Hematopoietic multipotent progenitor cell (in vitro differentiated cells): ENCODE measurements at places on chromosomes 12 and 14.
A peak's percentile ranks its signal among the peaks of the same experiment; 100 is the strongest.

DNA sequence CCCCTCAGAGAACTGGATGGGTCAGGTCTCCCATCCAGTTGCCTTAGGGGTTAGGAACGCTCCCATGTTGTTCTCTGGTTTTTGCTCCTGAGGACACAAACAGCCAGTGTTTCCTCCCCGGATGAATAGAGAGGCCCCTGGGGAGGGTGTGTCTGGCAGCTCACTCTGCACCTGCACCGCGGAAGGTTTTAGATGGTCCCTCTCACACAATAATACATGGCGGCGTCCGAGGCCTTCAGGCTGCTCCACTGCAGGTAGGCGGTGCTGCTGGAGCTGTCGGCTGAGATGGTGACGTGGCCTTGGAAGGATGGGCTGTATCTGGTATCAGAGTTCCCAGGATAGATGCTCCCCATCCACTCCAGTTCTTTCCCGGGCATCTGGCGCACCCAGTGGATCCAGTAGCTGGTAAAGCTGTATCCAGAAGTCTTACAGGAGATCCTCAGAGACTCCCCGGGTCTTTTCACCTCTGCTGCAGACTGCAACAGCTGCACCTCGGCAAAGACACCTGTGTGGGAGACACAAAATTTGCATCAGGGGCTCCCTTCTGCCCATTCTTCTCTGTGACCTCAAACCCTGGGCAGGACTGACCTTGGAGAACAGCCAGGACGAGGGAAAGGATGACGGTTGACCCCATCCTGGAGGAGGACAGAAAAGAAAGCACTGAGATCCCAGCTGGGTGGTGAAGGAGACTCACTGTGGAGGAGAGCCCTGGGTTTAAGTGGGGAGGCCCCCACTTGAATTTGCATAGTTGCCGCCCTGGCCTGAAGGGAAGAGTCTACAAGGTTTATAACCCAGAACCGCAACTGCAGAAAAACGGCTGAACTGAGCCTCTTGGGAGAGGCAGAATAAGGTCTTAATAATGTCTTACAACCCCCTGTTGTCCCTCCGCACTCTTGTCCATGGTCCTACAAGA is 1324.8 kb downstream of the TMEM121 start:
- no peak for DNase-seq

DNA sequence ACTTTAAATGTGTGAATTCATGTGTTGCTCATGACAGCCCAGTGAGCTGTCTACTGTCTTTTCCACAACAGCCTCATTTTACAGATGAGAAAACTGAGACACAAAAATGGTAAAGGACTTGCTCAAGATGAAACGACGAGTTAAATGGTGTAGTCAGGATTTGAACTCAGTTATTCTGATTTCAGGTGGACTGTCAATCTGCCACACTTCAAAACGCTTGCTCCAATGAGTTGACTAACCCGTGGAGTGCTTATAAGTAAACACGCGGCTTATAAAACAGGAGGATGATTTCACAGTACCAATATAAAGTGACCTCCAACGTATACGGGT is 652 bp upstream of the POLE2 start:
- DNase-seq, result no peak

GRCh38 chr12:125988545-125988944 is 923.3 kb downstream of the AACS start:
- DNase-seq, result no peak

DNA sequence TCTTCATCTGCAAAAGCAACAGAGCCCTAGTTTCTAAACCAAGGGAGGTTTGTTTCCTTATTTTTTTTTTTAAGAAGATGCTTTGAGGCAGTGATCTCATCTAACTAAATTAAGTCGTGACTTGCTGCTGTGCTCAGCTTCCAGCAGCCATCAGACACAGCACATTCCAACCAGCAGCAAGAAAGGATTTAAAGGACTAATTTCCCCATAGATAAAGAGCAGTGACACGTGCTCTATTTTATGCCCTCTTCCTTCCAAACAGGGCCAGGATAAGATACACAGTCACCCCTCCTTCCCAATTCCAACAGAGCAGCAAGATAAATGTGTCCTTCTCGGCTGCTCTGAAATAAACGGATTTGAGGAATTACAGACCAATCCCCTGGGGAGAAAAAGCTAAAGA is 81.7 kb downstream of the PRKAB1 start:
- DNase-seq, result no peak

- DNase-seq, result no peak
Observed at GRCh38 chr14:104245075-104245474, 106.7 kb downstream of the KIF26A start.

DNA sequence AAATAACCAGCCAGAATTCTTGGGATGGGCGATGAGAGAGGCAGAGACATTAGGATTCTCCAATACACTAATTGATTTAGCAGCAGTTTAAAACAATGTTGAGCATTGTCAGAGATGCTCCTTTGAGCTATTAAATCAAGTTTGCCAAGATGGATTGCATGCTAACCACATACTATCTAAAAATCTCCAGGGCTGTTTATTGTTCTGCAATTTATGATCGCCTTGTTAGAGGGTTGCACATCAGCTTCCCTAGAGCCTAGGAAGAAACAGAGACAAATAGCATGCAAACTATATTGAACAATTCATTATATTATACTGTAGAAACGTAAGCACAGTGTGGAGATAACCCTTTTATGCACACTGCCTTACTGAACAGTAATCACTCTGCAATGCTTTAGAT is 599.9 kb downstream of the SOX5 start:
- no peak for DNase-seq

DNA sequence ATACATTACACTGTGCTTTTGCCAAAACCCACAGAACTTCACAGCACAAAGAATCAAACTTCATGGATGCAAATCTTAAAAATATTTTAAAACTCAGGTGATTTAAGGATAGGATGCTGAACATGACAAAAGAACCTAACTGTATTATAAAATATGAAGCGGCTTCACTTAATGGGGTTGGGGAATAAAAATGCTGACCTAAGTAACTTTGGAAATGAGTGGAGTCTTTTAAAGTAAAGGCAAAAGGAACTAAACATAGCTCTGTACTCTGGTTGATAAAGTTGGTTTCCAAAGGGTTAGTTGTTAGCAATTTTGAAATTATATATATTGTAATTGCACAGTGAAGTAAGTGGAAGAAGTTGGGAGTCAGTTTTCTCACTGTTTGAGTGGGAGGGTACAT is 111.5 kb upstream of the SYT1 start:
- no peak for DNase-seq

- no peak for DNase-seq
Observed at GRCh38 chr12:97650242-97650641, 187.6 kb downstream of the RMST start.

DNA sequence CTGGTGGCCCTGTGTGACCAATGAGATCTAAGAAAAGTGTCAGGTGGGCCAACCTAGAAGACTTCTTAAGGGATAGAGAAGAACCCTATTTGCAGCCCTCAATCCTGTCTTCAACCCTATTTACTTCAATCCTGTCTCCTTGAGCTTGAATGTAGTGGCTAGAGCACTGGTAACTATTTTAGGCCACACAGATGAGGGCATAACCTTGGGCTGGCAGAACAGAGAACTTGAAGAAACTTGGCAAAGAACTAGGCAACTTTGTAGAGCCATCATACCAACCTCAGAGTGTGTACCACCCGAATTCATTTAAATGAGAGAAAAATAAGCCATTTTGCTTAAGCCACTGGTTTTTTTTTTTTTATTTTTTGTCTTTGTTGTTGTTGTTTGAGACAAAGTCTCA is 94.8 kb downstream of the TMTC1 start:
- DNase-seq, result no peak

DNA sequence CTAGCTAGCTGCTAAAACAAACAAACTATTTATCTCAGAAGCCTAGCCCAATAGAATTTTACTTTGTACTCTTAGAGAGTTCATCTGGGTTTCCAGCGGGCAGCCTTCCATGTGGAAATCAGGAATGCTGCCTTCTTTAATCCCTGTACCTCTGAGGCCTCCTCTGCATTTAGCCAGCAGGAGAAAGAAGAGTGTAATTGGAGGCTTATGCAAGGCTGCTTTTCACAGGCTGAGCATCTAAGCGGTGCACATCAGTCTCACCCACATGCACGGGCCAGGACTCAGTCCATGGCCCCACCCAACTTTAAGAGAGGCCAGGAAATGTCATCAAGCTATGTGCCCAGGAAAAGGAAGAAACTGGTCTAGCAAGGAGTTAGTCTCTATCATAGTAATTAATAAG is 14.0 kb upstream of the PTGDR start:
- DNase-seq, result no peak

DNA sequence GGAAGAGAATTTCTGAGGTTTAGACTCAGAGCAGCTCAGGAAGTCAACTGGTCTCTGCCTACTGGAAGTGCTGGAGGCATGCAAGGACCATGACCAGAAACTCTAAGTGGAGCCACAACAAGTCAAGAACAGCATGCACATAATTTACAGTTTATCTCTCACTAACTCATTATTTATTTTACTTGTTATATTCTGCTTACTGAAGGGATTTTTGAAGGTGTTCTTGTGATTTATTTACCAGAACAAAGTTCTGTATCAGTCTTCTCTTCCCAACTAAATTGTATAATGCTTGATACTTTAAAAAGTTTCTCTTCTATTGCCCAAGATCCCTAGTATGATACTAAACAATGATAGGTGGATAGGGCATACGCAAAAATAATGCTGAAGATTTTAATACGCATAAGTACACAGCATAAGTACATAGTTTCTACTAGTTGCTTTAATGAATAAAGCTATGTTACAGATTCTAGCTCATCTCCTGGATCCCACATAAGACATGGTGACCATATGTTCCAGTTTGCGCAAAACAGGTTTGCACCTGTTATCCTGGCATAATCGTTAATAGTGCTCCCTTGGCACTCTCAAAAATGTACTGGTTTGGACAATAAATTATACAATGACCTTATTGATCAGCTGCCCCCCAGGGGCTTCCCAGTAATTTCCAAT is 11.6 kb upstream of the SPTB start:
- DNase-seq, result no peak

GRCh38 chr12:51009056-51009440 is 17.1 kb downstream of the SLC11A2 start:
- DNase-seq, result peak; percentile 69

GRCh38 chr12:95117178-95117599 is 43.8 kb upstream of the NR2C1 start:
- peak; percentile 42 for DNase-seq

GRCh38 chr12:105992849-105993740 is 145.7 kb downstream of the NUAK1 start:
- no peak for DNase-seq

- DNase-seq, result no peak
Observed at GRCh38 chr14:103121121-103121845, 2.0 kb upstream of the TNFAIP2 start.

DNA sequence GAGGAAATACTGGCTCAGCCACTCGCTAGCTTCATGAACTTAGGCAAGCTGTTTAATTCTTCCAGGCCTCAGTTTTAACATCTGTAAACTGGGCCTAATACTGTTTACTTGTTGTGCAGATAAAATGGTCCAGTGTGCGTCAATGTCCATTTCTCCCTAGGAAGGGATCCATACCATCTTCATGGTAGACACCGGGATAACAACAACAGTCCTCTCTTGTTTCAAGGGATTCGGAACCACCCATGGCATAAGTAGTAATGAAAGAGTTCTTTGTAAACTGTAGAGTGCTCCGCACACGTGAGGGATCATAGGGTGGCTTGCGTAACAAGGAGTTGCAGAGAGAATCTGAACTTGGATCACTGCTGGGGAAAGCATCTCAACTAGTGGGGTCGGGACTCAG is 17.3 kb upstream of the CHGA start:
- no peak for DNase-seq

DNA sequence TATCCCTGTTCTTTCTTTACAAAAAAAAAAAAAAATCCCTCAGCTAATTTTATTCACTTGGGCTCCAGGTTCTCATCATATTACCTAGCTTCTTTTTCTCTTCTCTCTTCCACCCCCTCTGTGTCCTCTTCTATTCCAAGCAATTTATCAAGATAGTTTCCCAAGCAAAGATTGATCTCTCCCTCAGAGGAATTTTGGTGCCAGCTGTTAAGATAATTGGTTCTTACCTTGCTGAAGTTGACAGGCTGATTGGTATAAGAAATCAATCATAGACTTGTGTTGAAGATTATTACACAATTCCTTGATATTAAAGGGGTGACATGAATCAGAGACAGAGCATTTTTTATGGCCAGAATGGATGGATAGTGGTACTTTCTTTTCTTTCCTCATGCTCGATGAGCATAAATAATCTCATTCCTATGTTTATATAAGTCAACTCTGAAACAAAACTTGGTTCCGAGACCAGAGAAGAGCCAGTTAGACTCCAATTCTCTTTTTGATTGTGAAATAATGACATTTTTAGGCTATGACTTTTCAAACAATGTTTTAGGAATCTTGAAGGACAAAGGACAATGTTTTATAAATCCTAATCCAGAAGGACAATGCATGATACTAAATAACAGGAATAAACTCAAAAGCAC is 264.1 kb upstream of the PRKD1 start:
- no peak for DNase-seq

- no peak for DNase-seq
Observed at GRCh38 chr12:130640901-130641300, 75.2 kb downstream of the RIMBP2 start.

DNA sequence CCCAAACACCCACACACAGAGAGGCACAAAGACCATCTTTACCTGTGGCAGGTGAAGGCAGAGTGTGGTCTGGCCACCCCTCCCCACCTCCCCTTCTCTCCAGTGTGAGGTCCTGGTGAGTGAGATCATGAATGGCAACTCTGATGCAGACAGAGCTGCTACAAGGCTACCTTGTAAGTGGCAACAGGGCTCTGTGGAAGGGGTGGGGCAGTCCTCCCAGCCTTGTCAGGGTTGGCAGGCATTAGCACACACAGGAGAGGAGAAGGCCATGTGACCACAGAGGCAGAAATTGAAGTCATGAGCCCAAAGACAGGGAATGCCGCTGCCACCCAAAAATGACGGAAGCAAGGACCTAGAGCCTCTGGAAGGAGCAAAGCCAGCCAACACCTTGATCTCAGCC is 30.7 kb downstream of the VWF start:
- no peak for DNase-seq

DNA sequence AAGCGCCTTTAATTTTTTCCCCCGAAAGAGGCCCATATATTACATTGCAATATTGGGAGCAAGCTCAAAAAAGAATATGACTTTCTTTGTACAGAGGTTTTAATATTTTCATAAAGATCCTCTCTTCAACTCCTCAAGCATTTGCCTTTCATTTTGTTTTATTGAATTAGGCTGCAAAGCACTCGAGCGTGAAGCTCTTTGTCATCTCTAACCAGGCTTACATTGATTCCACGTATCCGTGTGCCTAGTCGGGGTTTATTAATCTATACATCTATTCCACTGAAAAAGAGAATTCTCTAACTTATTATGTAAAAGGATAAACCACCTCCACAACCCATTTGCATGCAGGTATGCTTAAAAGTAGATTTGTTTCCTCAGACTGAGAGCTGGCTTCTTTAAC is 234.8 kb upstream of the TMPO start:
- DNase-seq, result no peak

DNA sequence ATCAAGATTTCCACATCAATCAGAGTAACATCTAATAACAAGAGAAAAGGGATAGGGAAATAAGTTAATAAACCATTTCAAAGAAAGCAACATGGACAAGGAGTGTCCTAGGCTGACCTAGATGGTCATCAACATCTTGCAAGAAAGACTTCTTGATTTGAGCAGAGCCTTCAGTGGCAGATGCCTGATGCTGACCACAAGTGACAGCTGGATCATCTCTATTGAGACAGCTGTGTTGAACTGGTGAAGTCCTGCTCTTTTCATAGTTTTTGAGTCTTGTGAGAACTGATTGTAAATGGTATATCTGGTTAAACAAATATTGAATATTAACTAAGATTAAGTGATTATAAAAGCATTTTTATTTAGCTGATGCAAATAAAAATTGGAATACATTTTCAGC is 1083.6 kb upstream of the LRFN5 start:
- DNase-seq, result no peak
